ENCODE measurements at places on chromosomes 2 and 18.
A peak's percentile ranks its signal among the peaks of the same experiment; 100 is the strongest.

DNA sequence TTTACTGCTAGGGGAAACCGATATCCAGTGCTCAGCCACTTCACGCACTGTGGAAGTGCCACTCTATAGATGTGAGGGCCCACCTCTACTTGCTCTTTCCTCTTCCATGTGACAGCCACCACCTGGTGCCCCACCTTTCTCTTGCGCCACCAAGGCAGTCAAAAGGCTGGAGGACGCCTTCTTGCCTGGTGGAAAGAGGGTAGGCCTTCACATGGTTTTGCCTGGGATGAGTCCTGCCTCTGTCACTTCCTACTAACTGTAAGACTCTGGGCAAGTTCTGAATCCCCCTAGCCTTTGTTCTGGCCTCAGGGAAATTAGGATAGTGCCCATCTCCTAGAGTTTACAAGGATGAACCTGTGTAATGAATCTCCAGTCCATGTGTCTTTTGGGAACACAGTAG is 66.1 kb upstream of the ODC1 start:
- DNase-seq: no peak

DNA sequence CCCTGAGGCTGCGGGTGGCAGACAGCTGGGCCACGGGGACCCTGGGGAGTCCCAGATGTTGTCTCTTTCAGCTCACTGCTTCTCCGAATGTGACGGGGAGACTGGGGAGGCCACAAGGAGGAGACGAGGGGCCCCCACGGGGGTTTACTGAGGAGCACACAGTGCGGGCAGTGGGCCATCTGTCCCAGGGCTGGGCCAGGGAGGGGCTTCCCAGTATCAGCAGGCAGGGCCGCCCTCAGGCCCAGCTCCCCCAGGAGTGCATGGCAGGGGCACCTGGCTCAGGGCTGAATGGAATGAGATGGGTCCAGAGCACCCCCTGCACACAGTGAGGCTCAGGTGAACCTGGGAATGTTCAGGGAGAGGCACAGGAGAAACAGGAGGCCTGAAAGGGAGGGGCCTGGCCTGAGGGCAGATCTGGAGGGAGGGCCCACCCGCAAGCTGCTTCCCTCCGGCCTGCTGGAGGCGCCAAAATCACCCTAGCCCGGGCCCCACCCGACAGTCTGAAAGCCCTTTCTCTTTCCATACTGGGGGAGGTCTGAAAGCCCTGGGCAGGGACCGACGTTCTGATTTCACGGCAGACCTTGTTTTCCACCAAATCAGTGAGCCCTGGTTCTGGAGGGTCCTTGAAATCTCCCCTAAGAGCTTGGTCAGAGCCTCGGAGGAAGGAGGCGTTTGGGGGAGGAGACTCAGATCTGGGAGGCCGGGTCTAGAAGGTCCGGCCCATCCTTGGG is 35.5 kb upstream of the PTMA start:
- no peak for DNase-seq

DNA sequence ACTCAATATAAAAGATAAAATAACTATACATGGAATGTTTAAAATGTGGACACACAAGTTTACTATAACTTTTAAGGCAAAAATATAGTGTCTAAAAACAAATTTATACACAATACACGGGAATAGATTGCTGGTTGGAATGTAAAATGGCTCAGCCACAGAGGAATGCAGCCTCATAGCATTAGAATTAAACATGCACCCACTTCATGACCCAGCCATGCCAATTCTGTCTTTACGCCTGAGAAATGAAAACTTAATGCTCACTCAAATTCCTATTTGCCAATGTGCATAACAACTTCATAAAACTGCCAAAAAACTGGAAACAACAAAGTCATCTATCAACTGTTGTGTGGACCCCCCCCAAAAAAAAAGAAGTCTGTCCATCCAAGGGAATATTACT is 1006.6 kb upstream of the POU3F3 start:
- DNase-seq: no peak

GRCh38 chr18:36530676-36531405 is 233.3 kb downstream of the FHOD3 start:
- no peak for DNase-seq

GRCh38 chr18:78407466-78407844 is 572.2 kb upstream of the SALL3 start:
- DNase-seq: no peak

- DNase-seq: no peak
Observed at GRCh38 chr2:132911726-132912724, 242.0 kb upstream of the LYPD1 start.

DNA sequence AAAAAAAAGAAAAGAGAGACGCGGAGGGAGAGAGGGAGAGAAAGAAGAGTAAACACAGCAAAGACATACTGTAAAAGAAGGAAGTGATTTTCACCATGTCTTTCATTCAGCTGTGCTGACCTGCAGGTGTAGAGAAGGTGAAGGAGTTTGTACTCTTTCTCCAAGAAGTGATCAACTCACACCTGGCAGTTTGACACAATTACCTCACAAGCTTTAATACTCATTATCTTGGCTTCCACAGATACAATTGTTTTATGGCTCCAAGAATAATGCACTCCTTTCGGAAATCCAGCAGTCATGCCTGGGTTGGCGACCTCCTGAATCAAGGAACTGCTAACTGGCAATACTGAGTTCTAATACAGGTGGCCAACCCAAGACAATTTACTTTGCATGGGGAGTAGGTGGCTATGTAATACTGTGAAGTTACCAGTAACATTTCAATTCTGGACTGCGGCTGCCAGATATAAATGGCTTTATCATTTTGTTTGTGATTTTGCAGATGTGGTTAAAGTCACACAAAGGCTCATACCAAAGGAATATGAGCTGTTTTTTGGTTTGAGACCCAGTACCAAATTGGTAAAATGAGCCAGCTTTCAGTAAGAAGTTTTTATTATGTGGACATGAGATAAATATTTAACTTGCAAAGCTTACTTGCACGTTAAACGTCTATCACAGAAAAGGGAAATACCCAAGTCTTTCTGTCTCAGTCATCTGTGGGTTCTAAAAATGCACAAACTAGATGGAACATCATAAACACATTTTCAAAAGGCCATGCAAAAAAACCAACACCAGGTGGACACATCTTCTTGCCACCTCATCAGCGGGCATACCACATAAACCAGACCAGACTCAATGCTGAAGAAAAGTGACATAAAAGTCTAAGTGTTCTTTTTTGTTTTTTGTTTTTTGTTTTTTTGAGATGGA is 69.3 kb downstream of the NCKAP5 start:
- DNase-seq: no peak

- no peak for DNase-seq
Observed at GRCh38 chr18:58562146-58562998, 66.5 kb downstream of the ALPK2 start.

DNA sequence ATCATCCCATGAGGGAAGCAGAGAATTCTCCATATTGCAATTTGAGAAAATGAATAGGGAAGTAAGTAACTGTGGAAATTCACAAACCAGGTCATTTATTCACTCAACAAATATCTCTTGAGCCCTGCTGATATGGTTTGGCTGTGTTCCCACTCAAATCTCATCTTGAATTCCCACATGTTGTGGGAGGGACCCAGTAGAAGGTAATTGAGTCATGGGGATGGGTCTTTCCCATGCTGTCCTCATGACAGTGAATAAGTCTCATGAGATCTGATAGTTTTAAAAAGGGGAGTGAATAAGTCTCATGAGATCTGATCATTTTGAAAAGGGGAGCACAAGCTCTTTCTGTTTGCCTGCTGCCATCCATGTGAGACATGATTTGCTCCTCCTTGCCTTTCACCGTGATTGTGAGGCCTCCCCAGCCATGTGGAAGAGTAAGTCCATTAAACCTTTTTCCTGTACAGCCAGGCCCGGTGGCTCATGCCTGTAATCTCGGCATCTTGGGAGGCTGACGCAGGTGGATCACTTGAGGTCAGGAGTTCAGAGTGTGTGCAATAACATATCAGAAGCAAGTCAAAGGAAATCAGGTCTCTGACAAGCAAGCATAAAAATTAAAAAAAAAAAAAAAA is 193.2 kb downstream of the NDUFA10 start:
- no peak for DNase-seq

GRCh38 chr2:40097691-40098385 is 318.8 kb upstream of the THUMPD2 start:
- DNase-seq: no peak

- no peak for DNase-seq
Observed at GRCh38 chr2:43003702-43004101, 211.3 kb upstream of the HAAO start.

- DNase-seq: no peak
Observed at GRCh38 chr2:212237350-212238095, 301.1 kb downstream of the ERBB4 start.

DNA sequence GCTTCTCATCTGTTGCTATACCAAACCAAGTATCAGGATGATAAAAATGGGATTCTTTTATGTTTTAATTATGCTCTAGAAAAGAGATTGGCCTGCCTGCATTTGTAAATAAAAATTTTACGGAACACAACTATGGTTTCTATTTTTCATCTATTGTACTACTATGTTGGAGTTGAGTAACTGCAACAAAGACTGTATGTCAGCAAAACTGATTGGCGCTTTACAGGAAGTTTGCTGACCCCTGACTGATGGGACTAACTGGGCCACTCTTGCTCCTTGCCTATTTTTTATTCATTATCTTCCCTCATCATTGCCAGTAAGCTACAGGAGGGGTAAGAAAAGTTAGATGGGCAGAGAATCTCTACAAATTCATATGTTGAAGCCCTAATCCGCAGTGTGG is 242.3 kb downstream of the FSIP2 start:
- no peak for DNase-seq

- no peak for DNase-seq
Observed at GRCh38 chr2:65370387-65371073, 61.9 kb downstream of the SPRED2 start.

DNA sequence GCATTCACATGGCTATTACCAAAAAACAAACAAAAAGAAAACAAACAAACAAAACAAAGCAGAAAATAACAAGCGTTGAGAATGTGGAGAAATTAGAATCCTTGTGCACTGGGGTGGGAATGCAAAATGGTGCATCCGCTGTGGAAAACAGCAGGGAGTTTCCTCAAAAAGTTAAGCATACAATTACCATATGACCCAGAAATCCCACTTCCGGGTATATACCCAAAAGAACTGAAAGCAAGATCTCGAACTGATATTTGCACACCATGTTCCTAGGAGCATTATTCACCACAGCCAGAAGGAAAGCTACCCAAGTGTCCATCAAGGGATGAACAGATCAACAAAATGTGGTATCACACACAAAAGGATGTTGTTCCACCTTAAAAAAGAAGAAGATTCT is 17.9 kb upstream of the TEX51 start:
- no peak for DNase-seq

DNA sequence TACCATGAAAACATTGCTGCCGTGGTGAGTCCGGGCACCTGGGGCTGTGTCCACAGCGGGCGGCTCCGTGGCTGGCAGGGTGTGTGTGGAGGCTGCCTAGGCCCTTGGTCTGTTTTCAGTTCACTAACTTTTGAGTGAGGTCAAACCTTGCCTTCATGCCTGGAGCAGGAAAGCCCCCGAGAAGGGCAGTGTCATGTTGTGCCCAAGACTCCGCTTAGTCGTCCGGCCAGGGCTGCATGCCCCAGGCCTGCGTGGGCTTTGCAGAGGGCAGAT is 24.1 kb downstream of the MAL start:
- DNase-seq: no peak

GRCh38 chr2:62663920-62664795 is 41.4 kb upstream of the EHBP1 start:
- no peak for DNase-seq

GRCh38 chr2:84991404-84992160 is 20.6 kb downstream of the KCMF1 start:
- no peak for DNase-seq

- no peak for DNase-seq
Observed at GRCh38 chr2:216059233-216059834, 22.3 kb downstream of the PECR start.

- DNase-seq: no peak
Observed at GRCh38 chr2:226307487-226308322, 491.9 kb downstream of the IRS1 start.

DNA sequence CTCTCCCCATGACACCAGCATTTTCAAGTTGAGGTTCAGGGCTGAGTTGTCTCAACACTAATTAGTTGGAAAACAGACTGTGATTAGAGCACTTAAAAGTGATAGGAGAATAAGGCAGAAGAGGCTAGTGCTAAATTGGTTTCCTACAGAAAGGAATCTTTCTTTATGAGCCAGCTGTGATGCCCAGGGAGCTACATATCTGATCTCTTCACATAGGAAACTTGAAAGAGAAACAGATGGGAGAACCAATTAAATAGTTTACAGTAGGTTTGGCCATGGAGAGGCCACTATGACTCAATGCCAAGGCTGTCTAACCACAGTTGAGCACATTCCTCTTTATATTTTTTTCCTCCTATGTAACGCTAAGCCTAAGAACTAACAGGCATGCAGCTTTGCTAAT is 418.3 kb upstream of the CYRIA start:
- no peak for DNase-seq

GRCh38 chr2:119724656-119725485 is 34.9 kb upstream of the PTPN4 start:
- no peak for DNase-seq

DNA sequence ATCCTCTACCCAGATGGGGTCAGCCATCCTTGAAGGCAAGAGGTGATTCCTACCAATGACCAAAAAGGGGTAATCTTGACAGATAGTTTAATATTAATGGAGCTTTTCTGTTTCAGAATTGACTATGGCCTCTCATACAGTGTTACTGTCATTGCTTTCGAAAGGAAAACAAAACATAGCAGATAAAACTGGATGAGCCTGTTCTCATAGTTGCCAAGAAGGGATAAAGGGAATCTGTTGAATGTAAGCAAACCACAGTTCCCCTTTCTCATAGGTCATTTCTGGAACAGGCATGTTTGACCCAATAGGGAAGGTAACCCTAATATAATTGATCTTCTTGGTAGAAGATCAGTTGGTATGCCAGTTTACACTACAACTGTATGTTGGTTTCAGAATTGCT is 1.6 kb downstream of the RAB27B start:
- DNase-seq: no peak

DNA sequence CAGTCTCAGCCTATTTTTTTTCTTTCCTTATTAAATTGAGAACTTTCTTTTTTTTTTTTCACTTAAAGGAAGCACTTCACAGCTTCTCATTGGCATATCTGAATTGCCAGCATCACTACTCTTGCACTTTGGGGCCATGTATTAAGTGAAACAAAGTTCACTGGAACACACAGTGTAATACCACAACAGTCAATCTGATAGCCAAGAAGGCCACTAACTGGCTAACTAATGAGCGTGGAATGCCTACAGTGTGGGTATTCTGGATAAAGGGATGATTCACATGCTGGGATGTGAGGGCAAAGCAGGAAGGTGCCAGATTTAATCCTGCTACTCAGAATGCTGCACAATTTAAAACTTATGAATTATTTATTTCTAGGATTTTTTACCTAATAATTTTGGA is 11.7 kb upstream of the C18orf63 start:
- no peak for DNase-seq

- DNase-seq: peak; percentile 33
Observed at GRCh38 chr2:38601463-38602135, 1.1 kb downstream of the HNRNPLL start.

DNA sequence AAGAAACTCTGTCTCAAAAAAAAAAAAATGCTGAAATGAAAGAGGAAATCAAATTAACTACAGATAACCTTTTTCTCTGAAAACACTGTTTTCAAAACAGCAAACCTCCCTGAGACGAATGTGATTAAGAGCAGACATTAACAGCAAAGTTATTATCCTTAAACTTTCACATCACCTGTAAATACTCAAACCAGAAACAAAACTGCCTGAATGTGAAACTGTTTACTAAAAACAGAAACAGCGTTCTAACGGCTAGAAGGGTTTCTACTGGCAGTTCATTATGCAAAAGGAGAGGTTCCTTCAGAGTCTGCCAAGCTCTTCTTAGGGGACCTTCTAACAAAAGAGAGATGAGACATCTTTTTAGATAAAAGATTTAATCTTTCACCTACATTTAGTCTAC is 45.9 kb downstream of the PNO1 start:
- DNase-seq: no peak

Data from stimulated activated CD4-positive, alpha-beta T cell treated with anti-CD3 and anti-CD28 coated beads, Interleukin-4, amount 100 ng/mL, for 1 hour (primary cell).